Chondrocyte (in vitro differentiated cells): ENCODE measurements at places on chromosomes 7 and 10.

DNA sequence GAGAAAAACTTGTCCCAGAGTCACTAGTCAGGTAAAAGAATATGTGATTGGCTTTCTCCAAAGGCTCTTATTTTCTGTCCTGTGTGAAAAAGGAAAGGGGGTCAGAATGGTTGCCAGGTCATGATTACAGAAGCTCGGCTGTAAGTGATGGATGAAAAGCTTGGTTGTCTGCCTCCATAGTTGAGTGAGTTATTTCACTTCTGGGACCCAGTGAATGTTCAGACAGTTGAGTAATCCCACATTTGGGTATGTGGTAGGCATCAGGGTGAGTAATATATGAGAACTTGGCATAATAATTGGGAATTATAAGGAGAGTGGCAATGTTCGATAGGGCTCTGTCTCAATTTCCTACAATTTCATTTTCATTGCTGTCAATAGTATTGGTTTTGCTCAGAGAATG, 72.5 kb downstream of the BBS9 start:
- DNase-seq: no peak

DNA sequence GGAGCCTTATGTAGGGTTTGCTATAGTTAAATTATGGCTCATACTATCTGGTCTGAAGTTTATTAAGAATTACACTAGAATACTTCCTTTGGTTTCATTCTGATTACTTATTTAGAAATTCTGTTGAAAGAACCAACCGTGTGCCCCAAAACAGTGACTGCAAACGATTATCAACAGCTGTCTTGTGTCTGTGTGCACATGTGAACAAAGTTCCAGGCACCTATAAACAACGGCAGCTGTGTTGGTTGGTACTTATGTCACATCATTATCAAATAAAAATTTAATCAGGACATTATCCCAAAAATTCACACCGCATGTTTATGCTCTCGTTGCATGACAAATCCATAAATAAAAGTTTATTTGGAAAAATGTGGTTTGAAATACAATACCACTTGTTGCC, 80.6 kb downstream of the USP6NL start:
- DNase-seq: no peak

DNA sequence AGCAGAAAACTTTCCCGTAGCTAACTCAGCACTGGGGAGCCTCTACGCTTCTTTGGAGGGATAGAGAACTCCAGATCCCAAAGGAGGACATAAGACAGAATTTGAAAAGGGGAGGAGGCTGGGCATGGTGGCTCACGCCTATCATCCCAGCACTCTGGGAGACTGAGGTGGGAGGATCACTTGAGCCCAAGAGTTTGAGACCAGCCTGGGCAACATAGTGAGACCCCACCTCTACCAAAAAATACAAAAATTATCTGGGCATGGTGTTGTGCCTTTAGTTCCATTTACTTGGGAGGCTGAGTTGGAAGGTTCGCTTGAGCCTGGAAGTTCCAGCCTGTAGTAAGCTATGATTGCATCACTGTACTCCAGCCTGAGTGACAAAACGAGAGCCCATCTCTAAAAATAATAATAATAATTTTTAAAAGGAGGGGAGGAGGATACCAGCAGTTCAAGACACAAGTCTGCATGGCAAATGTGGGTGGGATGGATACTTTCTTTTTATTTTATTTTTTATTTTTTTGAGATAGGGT, 165.9 kb upstream of the SH2B2 start:
- DNase-seq: no peak

DNA sequence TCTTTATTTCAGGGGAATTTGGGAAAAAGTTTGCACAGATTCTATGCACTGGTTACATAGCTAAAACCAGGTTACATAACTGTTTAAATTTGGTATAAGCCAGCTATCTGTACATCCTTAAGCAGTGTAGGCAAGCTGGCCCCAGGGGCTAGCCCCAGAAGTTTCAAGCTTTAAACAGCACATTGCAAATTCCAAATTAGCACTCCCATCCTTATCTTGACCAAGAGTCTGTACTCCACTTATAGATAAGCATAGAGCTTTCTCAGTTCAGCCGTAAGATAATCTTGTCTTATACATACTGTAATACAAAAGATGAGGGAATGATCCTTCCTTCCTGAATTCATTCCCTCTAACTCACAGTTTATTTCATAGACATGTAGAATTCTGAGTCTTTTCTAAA, 109.3 kb downstream of the SPAG6 start:
- no peak for DNase-seq

- DNase-seq: no peak
Observed at GRCh38 chr7:108407676-108408075, 48.6 kb downstream of the NRCAM start.
